Activated CD4-positive, alpha-beta T cell treated with anti-CD3 and anti-CD28 coated beads for 4 hours (primary cell): ENCODE measurements at places on chromosomes 12 and 14.

DNA sequence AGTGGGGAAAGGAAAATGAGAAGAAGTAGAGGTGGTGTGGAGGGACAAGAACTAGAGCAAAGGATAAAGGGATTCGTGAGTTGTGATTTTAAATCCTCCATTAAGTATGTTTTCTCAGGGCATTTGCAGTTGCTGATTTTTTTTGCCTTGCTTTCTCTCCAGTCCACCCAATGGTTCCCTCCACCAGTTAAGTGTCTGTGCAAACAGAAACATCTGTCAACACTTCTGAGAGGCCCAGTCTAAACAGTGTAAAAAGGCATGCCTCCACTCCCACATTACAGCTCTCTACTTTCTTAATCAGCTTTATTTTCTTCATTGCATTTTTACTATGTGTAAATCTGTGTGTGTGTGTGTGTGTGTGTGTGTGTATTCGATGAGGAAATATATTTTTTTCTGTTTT, 141.2 kb downstream of the PPFIA2 start:
- no peak for DNase-seq

DNA sequence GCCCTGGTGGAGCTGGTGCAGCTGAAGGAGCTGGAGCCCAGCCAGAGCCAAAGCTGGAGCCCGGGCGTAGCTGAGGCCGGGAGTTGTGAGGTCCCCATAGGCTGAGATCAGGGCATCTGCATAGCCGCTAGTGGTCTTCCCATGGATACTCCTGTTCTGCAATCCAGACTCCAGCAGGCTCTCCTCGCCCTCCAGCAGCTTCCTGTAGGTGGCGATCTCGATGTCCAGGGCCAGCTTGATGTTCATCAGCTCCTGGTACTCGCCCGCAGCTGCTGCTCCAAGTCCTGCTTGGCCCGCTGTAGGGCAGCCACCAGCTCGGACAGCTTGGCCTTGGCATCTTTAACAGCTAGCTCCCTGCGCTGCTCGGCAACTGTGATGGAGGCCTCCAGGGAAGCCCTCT, 966.1 kb downstream of the FSCB start:
- no peak for DNase-seq

GRCh38 chr14:92692822-92693226, 55.6 kb downstream of the LGMN start:
- no peak for DNase-seq

DNA sequence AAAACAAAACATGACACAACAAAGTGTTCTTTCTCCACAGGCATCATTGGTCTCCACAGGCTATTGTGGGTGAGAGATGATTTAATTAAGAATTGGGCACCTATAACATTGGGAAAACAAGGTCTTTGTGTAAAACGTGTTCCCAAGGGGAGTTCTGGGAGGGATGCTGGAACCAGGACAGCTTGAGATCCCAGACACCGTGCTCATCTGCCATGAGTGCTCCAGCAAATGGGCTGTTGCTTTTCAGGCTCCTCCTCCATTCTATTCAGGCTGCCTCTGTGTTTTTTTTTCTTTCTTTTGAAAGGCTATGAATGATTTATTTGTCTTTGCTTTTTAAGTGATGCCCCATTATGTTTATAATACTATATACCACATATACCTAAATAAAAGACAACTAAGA, 122.4 kb downstream of the DACT1 start:
- DNase-seq, result no peak

GRCh38 chr12:21642707-21643389, 14.8 kb downstream of the LDHB start:
- DNase-seq, result no peak

DNA sequence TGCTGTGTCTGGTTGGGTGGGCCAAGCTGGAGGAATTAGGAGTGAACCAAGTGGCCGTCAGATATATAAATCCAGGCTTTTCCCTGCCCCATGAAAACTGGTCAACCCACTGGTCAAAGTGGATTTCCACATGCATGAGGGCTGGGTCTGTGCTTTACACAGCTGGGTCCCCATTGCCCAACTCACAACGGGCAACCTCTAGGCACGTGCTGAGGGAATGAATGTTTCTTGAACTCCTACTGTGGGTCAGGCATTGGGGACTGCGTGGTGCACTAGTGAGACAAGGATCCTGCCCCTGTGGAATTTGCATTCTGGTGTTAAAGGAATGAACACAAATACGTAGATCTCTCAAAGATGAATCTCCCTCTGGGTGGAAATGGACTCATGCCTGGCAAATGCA, 7.5 kb upstream of the AACS start:
- DNase-seq, result no peak

GRCh38 chr12:78343657-78344056, 513.0 kb downstream of the NAV3 start:
- no peak for DNase-seq

DNA sequence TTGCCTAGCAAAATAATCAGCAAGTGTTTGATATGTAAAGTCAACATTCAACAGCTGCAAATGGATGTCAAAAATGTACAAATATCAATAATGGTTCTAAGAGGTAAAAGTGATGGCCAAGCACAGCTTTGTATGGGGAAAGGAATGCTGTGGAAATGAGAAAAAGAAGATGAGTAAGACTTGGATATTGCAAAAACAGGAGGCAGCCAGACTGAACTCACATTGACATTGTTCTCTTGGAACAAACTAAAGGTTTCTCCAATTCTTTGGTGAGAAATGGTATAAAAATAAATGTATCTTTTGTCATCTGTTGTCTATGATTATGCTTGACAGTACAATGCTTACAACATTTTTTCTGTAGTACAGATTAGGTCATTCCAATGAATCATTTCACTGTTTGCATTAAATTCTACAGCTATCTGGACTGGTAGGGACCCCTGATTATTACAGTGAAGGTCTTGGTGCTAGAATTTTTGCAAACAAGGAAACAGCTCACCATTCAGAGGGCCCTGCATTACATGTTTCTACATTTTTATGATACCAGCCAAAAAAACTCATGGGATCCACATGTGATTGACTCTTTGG, 465.7 kb downstream of the NOVA1 start:
- no peak for DNase-seq

- no peak for DNase-seq
These were observed 1359.6 kb downstream of the FSCB start for GRCh38 chr14:43147485-43147884.

GRCh38 chr14:92759300-92759678, 10.9 kb upstream of the LGMN start:
- DNase-seq, result peak; percentile 16

- DNase-seq, result no peak
These were observed 210.1 kb downstream of the RGS6 start for GRCh38 chr14:72142328-72142727.

DNA sequence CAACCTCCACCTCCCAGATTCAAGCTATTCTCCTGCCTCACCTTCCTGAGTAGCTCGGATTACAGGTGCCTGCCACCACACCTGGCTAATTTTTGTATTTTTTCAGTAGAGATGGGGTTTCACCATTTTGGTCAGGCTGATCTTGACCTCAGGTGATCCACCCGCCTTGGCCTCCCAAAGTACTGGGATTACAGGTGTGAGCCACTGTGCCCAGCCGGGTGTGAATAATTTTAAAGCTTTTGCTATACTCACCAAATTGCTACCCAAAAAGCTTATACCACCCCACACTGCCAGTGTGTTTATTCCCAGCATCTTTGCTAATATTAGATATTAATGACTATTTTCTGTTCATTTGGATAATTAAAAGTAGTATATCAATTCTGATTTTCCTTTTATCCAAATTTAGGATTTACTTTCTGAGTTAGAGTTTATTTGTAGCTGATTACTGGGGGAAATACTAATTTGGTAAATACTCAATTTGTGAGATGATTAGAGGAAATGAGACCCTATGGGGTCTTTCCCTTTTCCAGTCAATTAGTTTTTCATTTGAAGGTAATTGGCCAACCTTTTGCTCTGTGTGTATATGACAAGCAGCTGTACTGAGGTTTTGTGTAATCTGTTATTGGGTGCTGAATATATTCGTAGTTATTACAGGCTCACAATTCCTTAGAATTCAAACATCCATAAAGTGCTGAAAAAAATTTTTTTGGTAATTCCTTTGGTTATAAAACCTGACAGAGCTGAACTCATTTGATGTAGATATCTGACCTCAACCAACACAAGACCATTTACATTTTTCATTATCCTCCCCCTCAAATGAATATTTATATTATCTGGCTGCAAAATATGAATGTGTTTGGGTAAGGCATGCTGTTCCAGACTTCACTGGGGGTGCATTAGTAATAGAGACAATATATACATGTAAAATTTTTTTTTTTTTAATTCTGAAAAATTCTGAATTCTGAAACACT, 73.6 kb downstream of the ANO6 start:
- no peak for DNase-seq

- no peak for DNase-seq
These were observed 31.9 kb downstream of the KSR2 start for GRCh38 chr12:117936722-117937484.

DNA sequence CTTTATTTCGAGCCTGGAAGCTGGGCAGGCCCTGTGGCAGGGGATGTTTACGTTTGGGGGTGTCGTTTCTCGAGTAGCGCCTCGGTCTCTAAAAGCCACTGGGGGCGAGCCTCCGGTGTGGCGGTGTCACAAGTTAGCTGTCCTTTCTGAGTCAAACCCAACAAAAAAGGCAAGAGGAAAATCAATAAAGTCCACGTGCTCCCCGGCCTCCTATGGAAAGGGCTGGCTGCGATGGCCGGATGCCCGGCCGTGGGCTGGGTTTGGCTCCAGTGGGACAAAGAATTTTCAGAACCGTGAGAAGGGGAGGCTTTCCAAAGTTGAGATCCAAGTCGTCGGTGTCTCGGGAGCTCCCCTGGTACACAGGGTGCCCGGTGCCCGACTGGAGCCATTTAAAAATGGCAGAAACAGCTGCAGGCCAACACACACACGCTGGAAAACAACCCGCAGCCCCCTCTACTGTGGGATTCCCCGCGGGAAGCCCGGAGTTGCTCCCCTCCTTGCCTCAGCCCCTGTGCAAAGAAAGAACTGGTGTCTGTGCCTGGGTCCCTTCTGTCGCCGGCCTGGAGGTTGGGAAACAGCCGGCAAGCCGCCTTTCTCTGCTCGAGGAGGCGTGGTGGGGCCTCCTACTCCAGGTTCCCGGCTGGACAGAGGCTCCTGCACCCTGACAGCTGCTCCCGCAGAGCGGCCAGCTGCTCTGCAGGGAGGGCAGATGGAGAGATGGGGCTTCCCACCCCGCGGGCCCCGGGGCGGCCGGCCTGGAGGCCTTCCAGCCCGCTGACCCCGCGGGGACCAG, 1.9 kb downstream of the BCL7A start:
- DNase-seq, result no peak
